ENCODE measurements at places on chromosomes 2 and 18. TPM values are rescaled to one million over a fixed set of nuclear protein-coding genes. Genes with fewer than 3 reads are reported as not detected.

The ATRAID gene
- total RNA-seq, result 131 TPM

- peak; percentile 94 for DNase-seq
These were observed 40.1 kb downstream of the ARHGAP25 start for GRCh38 chr2:68774569-68775271.

DNA sequence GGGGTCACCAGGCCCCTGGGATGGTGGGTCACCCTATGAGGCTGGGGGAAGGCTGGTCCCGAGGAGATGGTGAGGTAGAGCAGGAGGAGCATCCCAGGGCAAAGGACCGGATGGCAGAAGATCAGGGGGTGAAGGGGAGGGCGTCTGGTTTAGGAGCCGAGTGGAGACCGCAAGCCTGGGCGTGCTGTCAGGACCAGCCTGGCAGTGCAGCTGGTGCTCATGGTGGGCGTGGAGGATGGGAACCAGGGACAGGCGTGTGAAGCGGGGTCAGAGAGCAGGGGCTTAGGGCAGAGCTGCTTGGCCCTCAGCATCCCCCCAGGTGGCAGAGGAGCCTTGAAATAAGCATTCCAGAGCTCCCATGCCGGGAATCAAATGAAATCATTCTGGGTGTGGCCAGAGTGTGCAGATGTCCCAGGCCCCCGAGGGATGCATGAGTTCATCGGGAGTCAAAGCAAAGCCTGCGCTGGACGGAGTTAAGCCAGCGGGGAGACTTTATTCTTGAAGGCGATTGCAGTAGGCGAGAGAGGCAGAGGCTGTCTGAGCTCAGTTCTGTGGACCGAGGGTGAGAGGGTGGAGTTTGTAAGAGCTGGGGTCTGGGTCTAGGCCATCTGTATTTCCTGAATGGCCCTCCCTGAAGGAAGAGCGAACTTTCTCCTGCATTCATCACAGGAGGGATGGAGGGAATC is 33.1 kb upstream of the MBP start:
- DNase-seq, result no peak

- no peak for DNase-seq
These were observed 247.8 kb upstream of the SIX2 start for GRCh38 chr2:45256867-45257641.

The CROCC2 gene
- not detected for total RNA-seq

The CNTNAP5 gene
- total RNA-seq, result not detected

DNA sequence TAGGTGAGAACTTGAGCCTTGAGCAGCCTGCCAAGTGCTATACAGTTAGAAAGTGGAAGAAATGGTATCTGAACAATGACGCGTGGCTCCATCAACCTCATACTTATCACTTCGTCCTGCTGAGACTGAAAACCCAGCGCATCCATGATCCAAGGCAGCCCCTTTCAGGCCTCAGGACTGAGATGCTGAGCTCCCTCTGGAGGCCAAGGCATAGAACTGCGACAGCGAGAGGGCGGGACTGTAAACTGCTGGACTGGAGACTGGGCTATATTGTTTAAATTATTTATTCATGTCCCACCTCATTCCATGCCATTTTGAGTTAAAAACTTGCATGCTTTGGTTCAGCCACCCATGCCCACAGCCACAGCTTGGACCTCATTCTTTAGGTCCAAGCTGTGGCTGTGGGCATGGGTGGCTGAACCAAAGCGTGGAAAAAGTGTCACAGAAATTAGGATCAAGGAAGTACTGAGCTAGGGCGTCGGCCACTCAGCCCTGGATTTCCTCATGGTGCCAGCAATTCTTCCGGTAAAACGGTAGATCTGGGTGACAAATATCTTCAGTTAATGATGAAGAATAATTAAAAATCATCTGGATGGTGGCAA is 195.5 kb downstream of the L3MBTL4 start:
- no peak for DNase-seq

- no peak for DNase-seq
These were observed 26.1 kb downstream of the KIF5C start for GRCh38 chr2:148901142-148901541.

- DNase-seq, result no peak
These were observed 141.0 kb upstream of the KCTD1 start for GRCh38 chr18:26689226-26689879.

The CD28 gene
- total RNA-seq, result 1.3 TPM

DNA sequence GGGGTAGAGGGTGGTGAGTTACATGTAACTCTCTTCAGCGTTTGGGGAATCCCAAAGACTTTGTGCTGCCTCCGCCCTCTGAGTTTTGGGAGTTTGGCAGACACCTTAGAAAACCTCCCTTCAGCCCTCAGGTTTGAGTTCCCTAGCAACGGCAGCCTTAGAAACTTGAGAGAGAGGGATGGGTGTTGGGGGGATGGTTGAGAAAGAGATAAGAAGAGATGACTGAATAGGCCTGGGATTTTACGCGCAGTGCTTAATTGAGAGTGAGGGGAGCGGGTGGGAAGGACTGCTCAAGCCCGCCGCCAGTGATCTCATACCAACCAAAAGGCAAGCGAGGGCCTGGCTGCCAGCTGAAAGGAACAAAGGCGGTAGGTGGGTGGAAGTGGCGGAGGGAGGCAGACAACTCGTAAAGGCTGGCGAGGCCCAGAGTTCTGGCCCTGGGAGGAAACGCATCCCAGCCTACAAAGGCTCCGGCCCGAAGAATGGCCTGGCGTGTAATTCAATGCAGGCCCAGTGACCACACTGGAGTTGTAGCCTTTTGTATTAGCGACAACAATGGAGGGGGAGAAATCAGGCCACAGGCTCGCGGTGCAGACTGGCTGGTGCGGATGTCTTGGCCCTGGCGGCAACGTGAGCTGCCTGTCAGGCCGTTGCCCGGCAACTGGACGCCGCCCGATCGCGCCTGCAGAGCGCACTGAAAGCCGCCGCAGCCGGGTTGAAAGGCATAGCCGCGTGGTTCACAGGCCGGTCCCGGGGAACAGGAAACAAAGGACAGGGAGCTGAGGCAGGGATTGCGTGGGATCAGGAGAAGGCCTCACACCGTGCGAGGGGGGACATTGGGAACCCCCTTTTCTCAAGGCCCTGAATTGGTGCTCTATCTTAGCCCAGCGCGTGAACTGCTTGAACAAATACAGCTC is 39.9 kb upstream of the DARS1 start:
- DNase-seq, result peak; percentile 94

The RESP18 gene
- total RNA-seq, result not detected

DNA sequence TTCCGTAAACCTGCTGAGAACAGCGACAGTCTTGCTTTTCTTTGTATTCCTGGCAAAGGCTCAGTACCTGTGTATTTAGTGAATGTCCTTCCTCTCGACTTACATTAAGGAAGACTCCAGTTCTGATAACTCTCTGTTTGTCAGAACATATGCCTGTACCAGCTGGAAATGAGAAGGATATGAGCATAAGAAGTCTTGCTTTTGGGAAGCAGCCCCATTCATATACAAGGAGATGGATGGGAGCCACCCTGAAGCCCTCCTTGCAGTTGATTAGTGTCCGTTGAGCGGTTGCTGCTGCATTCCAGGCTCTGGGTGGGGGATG is 59.8 kb downstream of the SH3BP4 start:
- no peak for DNase-seq

The PIK3C3 gene
- total RNA-seq, result 32.5 TPM

GRCh38 chr2:183348492-183348891 is 224.2 kb downstream of the NUP35 start:
- no peak for DNase-seq

DNA sequence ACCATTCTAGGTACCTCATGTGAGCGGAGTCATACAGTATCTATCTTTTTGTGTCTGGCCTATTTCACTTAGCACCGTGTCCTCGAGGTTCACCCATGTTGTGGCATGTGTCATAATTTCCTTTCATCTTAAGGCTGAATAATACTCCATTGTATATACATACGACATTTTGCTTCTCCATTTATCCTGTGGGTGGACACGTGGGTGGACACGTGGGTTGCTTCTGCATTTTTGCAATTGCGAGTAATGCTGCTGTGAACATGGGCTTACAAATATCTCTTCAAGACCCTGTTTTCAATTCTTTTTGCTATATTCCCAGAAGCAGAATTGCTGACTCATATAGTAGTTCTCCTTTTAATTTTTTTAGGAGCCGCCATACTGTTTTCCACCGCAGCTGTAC is 243.6 kb upstream of the EPAS1 start:
- no peak for DNase-seq

The NGEF gene
- 0.24 TPM for total RNA-seq

GRCh38 chr2:101440127-101440738 is 34.7 kb downstream of the RFX8 start:
- DNase-seq, result no peak

The FASTKD1 gene
- 65.2 TPM for total RNA-seq

- no peak for DNase-seq
These were observed 163.9 kb upstream of the THUMPD2 start for GRCh38 chr2:39942950-39943349.

The HIBCH gene
- 21.9 TPM for total RNA-seq

DNA sequence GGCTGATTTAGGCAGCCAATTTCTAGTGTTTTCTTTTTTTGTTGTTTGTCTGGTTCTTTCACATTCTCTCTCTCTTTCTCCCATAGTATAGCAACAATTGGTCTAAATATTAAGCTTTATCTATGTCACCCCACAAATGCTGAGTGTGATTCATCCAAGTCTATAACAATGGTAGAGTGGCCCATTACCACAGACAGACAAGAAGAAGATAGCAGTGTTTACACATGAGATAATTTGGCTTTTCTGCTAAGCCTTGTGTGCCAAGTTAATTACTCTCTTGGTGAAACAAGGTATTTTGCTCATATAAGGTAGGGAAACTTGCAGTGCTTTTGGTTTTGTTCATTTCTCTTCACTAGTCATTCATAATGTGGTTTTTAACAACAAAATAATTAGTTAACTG is 166.5 kb downstream of the SLC8A1 start:
- no peak for DNase-seq

DNA sequence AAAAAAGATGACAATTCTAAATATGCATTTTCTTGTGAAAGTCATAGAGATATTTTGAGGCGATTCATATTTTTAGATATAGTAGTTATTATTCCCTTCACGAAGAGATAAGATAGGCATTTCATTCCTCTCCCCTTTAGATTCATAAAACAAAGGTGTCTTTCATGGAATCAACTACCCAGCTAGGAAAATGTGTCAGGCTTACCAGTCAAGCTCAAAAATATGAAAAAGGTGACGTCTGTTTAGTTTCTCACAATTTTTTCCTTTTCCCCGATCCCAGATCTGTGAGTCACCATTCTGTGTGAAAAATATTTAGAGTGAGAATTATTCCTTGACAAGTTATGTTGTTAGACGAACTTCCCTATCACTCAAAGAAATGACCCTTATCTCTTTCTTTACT is 95.4 kb upstream of the FN1 start:
- no peak for DNase-seq

The KCNK3 gene
- total RNA-seq, result 0.70 TPM

The SIX2 gene
- total RNA-seq, result 0.89 TPM

The TRAF3IP1 gene
- 16.3 TPM for total RNA-seq

The SULT1C2 gene
- total RNA-seq, result 0.97 TPM

- DNase-seq, result no peak
These were observed 957.0 kb downstream of the CPS1 start for GRCh38 chr2:211513446-211513845.

GRCh38 chr18:61658431-61658830 is 234.4 kb downstream of the RNF152 start:
- DNase-seq, result no peak
